Stimulated activated naive CD8-positive, alpha-beta T cell treated with anti-CD3 and anti-CD28 coated beads, Interleukin-15, amount 100 ng/mL, for 72 hours (primary cell): ENCODE measurements at places on chromosomes 12 and 14.
A peak's percentile ranks its signal among the peaks of the same experiment; 100 is the strongest.

- DNase-seq = no peak
Observed at GRCh38 chr14:61438036-61438435, 116.7 kb downstream of the PRKCH start.

GRCh38 chr12:106711316-106711715, 63.2 kb upstream of the RIC8B start:
- DNase-seq = no peak

- no peak for DNase-seq
Observed at GRCh38 chr12:96117460-96117859, 76.7 kb upstream of the ELK3 start.

- DNase-seq = no peak
Observed at GRCh38 chr12:104154806-104155205, 16.8 kb upstream of the NFYB start.

DNA sequence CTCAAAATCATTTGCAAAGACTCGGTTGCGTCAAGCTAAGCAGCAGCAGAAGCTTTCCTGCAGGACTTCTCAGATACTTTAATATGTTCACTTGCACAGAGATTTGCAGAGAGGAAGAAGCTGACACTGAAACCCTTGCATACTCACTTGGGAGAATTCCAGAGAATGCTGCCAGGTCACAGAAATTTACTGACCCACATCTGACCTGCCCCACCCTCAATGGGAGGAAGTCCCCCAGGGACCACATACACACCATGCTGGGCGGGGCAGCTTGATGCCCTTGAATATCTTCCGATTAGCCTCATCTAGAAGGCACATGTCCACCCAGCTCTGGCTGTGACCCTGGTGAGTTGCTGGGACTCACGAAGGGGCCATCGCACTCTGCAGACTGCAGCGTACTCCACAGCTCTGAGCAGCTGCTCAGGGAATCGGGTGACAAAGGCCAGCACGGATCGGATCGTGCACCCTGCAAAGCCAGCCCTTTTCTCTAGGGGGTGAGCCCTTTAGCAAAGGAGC, 83.2 kb downstream of the ITPK1 start:
- no peak for DNase-seq

DNA sequence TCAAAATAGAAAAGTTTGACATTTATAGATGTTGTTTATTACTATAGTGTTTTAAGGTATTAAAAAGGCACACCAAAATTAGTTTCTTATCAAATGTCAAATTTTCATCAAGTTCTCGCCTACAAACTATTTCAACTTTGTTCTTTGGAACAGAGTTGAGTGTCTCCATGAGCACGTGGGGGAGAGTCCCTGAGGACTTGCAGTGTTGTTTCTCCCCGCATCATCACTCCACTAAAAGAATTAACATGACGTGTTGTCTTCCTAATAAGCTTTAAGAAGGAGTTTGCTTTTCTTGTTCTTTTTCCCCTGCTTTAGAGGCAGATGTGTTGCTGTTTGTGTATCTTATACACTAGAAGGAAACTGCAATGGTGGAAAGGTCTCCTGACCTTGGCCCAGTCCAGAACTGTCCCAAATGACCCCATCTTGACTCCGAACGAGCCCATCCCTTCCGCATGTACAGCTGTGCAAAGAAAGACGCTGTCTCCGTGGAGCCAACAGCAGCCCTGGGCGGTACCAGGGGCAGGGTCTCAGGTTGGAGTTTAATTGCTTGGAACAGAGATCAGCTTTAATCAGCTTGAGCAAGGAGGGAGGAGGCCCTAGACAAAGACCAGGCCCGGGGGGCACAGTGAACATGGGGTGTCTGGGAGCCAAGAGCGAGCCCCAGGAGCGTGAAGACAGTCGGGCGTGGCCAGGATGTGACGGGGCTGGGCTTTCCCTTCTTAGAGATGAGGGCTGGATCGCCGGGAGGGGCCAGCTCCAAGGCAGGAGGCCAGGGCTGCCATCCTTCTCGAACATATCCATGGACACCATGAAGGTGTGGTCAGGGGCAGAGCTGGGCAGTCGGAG, 215.4 kb upstream of the RTL1 start:
- no peak for DNase-seq

- no peak for DNase-seq
Observed at GRCh38 chr14:72503696-72504368, 390.1 kb downstream of the DPF3 start.

DNA sequence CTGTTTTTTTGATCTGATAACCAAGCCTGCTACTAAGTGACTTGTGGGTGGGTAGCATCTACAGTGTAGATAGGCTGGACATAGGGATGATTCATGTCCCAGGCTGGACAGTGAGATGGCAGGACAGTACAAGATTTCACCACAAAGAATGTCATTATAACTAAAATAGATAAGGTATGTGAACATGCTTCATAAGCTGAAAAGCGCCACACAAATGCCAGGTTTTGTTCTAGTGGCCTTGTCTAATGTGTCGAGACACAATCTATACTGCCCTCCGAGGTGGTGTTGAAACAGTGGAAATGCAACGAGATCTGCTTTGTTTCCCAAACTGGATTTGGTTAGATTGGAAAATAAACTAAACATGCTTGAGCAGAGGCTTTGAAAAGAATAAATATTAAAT, 4.4 kb downstream of the LGALS3 start:
- no peak for DNase-seq

- DNase-seq = no peak
Observed at GRCh38 chr14:73287071-73287470, 49.8 kb downstream of the PAPLN start.

DNA sequence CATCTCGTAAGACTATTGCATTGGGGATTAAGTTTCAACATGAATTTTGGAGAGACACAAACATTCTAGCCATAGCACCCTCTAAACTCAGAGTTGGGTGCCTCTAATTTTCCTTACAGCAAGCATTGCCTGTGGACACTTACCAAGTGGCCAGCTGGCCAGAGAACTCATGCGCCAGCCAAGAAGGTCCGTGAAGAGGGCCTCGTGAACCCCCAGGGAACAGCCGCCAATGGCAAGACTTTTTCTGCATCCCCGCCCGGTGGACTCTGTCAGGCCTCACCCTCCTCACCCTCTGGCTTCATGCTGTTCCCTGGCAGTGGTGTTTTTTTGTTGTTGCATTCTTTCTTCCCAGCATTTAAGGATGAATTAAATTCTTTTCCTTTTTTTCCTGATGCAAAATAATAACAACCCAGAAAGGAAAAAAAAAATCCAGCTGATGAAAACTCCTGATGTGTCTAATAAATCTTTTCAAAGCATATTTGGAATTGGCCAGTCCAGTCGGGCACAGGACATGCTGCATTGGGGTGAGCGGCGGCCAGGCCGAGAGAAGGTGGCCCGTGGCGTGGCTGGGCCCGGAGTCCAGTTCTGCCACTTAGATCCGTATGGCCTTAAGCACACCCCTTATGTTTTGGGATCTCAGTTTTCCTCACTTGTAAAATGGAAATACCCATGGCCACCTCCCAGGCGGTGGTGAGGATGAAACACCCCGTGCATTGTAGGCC, 191.9 kb upstream of the DIO3 start:
- no peak for DNase-seq

DNA sequence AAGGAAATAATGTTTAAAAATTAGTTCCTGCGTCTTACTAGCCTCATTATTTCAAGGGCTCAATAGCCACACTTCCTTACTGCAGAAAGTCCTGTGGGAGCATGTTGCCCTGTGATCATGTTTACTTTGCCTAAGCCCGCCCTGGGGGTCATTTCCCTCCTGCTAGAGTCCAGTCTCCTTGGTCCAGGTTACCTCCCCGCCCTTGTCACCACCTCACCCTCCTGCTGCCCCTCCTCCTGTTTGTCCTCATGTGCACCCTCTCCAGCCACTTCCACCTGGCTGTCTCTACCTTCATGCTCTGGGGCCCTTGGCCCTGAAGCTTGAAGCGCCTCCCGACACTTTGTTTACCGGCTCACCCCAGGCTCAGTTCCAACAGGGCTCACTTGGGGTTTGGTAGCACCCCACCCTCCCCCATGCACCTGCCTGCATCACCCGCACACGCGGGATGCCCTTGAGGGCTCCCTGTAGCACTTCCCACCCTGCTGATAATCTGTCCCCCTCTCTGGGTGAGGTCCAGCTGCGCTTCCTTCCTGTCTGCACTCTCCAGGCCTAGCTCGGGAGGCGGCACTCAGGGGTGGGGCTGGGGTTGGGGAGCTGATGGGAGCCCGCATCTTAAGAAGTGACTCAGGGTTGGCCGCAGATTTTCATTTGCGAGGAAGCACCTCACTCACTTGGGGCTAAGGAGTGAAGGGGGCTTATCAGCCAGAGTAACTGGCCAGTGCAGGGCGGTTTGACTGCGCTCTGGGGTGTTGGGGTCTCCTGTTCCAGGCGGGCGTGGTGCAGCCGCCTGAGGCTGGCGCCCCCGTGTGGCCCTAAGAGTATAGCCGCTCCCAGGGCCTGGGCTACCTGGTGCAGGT, 40.1 kb downstream of the SMIM41 start:
- peak; percentile 54 for DNase-seq

DNA sequence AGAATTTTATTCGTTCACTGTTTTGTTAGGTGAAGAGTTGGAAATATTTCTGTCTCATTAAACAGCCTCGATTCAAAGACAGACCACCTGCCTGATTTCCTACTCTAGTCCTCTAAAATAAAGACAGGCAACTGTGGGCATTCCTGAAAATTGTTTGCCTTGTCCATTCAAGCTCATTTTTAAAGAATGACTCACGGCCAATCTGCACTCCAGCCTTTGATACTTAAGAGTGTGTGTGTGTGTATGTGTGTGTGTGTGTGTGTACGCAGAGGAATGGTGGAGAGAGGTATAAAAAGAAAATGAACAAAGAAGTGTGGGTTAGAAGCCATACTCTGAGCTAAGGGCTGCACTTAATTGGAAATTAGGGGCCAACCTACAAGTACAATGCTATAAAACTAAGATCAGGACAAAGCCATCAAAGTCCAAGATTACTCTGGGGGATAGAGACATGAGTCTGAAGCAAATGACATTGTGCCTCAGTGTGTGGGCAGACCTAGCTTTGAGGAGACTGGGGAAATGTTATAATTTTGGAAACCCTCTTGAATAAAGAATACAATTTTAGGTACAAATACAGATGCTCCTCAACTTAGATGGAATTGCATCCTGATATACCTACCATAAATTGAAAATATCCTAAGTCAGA, 45.6 kb upstream of the SOCS2 start:
- DNase-seq = no peak

- no peak for DNase-seq
Observed at GRCh38 chr14:101128478-101129321, 225.2 kb upstream of the RTL1 start.

DNA sequence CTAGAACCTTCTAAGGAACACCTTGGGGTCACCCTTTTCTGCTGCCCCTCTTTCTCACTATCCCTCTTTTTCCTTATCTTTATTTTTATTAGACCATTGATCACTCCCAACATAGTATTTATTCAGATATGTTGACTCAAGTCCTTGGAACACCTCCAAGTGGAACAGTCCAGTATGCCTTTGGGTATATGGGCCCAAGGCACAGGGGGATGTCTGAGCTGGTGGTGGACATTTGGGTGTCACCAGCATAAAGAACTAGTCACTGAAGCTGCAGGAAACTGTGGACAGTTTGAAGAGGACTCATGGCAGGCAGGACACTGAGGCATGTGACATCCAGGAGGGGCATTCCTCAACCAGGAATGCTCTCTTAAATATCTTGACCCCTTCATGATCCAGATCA, 105.6 kb downstream of the VEZT start:
- DNase-seq = no peak

GRCh38 chr12:56719056-56719455, 6.0 kb downstream of the NACA start:
- DNase-seq = no peak

GRCh38 chr12:71876137-71876799, 36.7 kb downstream of the TBC1D15 start:
- no peak for DNase-seq

DNA sequence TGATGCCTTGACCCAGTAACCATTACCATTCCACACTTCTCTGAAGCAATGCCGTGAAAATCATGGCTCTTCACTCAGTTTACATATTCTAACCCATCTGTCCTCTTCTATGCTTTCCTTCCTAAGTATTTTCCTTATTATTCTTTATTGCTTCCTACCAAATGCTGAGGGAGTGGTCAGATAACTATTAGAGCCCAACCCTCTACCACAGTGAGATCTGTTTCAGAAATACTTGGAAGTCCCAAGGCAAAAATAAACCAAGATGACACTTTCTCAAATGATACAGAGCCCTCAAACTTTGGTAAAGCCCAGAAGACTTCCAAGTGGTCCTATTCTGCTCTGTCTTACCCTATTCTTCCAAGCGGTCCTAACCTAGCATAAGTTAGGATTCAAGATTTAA, 68.0 kb downstream of the MED13L start:
- no peak for DNase-seq

DNA sequence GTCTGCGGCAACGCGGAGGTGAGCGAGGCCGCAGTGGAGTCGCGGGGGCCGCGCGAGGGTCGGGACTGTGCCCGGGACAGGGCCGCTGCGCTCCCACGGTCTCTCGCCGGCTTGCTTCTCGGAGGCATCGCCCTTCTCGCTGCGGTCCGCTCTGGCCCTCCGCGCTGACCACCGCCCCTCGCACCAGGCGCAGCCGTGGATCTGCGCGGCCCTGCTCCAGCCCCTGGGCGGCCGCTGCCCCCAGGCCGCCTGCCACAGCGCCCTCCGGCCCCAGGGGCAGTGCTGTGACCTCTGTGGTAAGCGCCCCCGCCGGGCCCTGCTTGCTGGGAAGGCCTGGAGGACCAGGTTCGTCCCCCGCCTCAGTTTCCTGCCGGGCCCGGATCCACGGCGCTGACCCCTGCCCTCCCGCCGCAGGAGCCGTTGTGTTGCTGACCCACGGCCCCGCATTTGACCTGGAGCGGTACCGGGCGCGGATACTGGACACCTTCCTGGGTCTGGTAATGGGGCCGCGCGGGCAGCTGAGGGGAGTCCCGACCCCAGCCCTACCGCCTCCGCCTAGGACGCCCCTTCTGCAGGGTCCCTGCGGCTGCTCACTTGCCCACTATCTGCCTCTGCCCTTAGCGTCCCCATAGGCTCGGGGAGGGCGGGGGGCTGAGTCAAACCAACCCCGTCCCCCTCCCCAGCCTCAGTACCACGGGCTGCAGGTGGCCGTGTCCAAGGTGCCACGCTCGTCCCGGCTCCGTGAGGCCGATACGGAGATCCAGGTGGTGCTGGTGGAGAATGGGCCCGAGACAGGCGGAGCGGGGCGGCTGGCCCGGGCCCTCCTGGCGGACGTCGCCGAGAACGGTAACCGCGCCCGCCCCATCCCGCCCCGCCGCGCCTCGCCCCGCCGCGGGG, 7.0 kb downstream of the AMN start:
- no peak for DNase-seq
